CD4-positive, alpha-beta memory T cell (primary cell): ENCODE measurements at places on chromosomes 4 and X.

GRCh38 chr4:572594-572993 lies 3.5 kb downstream of the TMEM271 start:
- no peak for DNase-seq

GRCh38 chr4:87071401-87071800 lies 136.6 kb downstream of the AFF1 start:
- DNase-seq: no peak

- peak; percentile 21 for DNase-seq
These were observed 56.5 kb downstream of the STAG2 start for GRCh38 chrX:124018023-124018422.

DNA sequence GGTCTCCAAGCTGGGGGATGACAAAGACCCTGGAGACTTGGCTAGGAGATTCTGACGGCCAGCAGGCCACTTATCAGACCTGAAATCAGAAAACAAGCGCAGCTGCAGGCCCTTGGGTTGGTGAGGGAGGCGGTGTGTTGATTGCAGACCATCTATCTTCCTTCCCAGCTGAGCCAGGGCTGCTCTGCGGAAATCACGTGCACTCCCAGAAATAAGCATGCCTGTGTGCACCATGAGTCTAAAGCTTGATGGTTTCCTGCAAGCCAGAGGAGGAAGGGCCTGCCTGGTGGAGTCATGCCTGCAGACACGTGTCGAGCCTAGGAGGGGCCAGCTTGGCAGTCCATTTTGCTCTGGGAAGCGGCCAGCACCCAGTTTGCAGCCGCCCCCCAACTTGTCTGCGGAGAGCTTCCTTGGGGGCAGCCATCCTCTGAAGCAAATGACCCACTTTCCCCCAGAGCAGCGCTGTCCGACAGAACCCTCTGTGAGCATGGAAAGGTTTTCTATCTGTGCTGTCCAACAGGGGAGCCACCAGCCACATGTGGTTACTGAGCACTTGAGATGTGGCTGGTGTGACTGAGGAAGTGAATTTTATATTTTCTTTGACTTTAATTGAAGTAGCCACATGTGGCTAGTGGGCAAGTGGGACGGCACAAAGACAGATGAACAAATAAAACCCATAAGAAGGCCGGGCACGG lies 175.7 kb upstream of the BCOR start:
- no peak for DNase-seq

DNA sequence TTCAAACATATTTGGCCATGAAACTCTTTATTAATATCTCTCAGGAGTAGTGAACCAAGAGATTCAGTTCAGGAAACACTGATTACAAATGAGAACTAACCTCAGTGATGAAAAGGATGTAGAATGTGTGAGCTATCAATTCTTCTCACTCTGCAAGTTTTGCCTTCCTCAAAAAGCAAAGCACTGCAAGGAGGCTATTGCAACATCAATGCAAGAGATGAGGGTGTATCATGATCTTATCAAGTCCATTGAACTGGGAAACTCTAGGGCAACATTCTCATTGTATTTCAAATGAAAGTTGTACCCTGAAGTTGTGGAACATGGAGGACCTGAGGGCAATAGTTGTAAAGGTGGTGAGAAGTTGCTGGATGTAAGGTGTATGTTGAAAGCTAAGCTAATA lies 56.4 kb upstream of the VEGFC start:
- DNase-seq: no peak

GRCh38 chr4:9703391-9703790 lies 78.0 kb upstream of the DRD5 start:
- peak; percentile 66 for DNase-seq

- DNase-seq: no peak
These were observed 66.4 kb upstream of the C4orf54 start for GRCh38 chr4:99724067-99724466.

DNA sequence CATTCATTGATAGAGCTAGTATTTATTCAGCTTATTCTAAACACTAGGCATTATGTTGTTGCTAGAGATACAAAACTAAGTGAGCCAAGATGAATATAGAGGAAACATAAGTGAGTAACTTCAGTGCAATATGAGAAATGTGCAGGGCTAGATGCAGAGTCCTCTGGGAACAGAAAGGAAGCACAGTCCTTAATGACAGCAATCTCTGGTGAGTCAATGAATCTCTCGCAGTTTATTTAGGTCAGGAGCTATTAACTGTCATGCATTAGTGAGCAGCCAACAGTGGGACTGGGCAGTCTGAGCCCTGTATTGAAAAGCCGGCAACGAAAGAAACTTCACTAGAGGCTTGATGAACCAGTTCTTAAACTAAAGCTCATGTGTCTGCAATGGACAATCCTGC lies 598.1 kb upstream of the MAGEB2 start:
- no peak for DNase-seq

DNA sequence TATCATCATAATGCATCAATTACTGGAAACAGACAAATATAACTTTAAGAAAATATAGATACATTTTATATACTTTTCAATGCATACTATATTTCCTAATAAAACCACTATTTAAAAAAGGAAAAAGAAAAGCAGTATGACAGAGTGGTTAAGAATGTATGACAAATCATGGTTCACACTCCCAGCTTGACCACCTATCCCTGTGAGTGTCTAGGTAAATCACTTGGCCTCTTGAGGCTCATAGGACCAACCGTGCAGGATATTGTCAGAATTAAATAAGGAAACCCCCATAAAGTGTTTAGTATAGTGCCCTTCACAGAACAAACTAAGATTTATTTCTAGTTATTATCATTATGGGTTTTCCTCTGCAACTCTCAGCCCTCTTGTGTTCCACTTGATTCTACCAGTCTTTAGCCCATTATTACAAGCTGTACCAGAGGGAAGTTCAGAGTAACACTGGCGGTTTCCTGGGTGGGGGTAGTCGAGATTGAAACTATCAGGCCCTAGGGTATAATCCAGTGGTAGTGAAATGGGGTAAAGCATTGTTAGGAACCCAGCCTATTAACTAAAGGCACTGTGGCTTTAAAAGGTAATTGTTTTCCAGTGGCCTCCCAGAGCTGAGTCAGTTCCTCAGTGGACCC lies 55.5 kb upstream of the PAK3 start:
- DNase-seq: no peak

DNA sequence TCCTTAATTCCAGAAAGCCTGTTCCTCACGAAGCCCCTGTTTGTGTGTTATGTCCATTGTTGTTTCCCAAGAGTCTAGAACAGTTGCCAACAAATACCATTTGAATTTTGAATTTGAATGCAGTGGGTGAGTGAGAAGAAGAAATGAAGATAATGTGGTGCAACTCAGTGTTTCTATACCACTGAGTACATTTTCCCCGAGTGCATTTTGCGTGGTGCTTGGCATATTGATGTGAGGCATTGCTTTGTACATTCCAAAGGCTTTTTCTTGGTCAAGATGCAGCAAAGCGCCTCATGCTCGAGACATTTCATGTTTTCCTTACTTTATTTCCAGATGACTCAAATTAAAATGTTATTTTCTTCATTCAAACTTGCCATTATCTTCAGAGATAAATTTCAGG lies 253.1 kb upstream of the RPS6KA3 start:
- DNase-seq: no peak

GRCh38 chr4:180341926-180342325 lies 1901.3 kb upstream of the TENM3 start:
- DNase-seq: no peak

DNA sequence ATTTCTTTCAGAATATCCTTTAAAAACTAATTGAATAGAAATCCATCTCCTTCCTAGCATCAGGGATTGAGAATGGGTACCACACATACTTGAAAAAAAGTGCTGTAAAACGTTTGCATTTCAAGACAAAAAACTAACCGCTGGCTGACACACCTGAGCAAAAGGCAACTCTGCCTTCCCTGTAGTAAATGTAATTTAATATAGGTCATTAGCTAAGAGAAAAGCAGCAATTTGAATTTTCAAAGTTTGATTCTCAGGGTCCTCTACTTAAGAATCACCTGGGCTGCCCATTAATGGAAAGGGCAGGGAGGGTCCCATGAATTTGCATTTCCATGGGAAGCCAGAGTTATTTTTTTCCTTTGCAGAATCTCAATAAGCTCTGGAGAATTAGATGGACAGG lies 40.5 kb upstream of the SPP1 start:
- DNase-seq: no peak

- DNase-seq: no peak
These were observed 120.0 kb downstream of the SPRY1 start for GRCh38 chr4:123516576-123516975.

DNA sequence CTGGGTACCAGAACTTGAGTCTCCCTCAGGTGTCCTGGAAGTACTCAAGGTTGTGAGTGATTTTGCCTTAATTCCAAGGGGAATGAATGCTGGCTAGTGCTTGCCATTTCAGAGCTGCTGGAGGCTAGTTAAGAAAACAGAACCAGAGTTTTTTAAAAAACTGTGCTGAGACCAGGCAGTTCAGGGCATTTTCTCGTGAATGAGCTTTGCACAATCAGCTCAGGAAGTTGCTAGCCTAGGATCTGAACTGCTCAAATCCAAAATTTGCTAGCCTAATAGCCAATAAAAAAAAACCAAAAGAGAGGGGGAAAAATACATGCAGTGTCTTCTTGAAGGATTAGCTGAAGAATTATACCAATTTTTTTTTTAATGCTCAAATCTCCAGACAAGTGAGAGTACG lies 292.7 kb downstream of the FBXW7 start:
- no peak for DNase-seq

GRCh38 chrX:37060999-37061398 lies 52.8 kb downstream of the FAM47C start:
- DNase-seq: no peak

- DNase-seq: no peak
These were observed 120.0 kb upstream of the GLRA2 start for GRCh38 chrX:14409341-14409740.
